ENCODE measurements at places on chromosomes 2 and 18. TPM values are rescaled to one million over a fixed set of nuclear protein-coding genes. Genes with fewer than 3 reads are reported as not detected.

- H3K4me3 ChIP-seq: no peak overlapping the region
- no peaks in the 10 kb centered on the region for H3K27me3 ChIP-seq
- DNase-seq: no peak
These were observed 7.1 kb upstream of the XIRP2 start for GRCh38 chr2:166881177-166881576.

DNA sequence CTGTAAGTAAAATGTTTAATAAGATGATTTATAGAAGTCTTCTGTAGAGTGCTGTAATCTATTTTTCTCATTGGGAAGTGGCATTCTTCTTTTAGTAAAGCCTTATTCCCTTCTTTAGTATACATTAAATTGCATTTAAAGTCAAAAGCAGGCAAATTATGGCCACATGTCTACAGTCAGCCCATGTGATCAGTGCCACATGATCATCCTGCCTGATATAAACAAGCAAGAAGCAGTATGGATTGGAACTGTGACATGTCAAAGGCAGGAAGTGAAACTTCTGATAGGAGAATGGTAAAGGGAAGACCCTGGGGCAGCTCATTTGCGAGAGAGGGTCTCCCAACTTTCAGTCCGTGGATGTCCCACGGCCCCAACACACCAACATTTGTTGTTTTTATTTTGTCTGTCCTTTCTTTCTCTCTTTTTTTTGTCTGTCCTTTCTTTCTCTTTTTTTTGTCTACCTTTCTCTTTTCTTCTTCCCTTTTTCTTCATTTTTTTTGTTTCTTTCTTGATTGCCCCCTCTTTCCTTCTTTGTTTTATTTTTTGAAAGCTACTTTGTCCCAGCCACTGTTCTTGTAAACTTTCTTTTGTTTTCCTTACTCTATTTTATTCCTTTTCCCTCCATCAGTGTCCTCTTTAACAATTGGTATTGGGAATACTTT, 154.9 kb downstream of the DTNA start:
- no peak overlapping the region for H3K27ac ChIP-seq
- no peaks in the 10 kb centered on the region for H3K27me3 ChIP-seq
- no peak for DNase-seq
- H3K4me1 ChIP-seq: peaks cover 8% of the 10 kb centered on the region
- no peaks in the 10 kb centered on the region for H3K36me3 ChIP-seq

DNA sequence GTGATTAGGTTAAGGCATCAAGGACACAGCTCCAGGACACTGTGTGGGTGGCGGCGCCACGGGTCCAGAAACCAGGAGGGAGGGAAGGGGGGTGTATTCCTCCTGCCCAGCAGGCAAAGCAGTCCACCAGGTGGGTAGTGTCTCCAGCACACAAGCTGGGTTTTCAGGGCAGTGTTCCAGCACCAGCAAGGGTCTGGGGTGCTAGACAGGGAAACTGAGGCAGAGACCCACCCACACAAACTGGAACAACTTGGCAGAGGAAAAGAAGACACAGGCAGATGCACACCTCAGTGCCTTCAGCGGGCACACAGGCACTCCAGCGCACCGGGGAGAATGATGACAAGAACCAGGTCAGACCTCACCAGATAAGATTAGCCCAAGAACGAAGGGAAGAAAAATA, 28.4 kb upstream of the GNAL start:
- H3K27me3 ChIP-seq: no peaks in the 10 kb centered on the region
- no peaks in the 10 kb centered on the region for H3K4me1 ChIP-seq
- no peaks in the 10 kb centered on the region for H3K36me3 ChIP-seq
- H3K4me3 ChIP-seq: no peak overlapping the region

GRCh38 chr18:7164323-7165004, 46.9 kb upstream of the LAMA1 start:
- no peaks in the 10 kb centered on the region for H3K27me3 ChIP-seq
- H3K4me3 ChIP-seq: no peak overlapping the region
- H3K27ac ChIP-seq: no peak overlapping the region
- H3K4me1 ChIP-seq: peaks cover 7% of the 10 kb centered on the region
- H3K36me3 ChIP-seq: no peaks in the 10 kb centered on the region
- peak; percentile 34 for DNase-seq

DNA sequence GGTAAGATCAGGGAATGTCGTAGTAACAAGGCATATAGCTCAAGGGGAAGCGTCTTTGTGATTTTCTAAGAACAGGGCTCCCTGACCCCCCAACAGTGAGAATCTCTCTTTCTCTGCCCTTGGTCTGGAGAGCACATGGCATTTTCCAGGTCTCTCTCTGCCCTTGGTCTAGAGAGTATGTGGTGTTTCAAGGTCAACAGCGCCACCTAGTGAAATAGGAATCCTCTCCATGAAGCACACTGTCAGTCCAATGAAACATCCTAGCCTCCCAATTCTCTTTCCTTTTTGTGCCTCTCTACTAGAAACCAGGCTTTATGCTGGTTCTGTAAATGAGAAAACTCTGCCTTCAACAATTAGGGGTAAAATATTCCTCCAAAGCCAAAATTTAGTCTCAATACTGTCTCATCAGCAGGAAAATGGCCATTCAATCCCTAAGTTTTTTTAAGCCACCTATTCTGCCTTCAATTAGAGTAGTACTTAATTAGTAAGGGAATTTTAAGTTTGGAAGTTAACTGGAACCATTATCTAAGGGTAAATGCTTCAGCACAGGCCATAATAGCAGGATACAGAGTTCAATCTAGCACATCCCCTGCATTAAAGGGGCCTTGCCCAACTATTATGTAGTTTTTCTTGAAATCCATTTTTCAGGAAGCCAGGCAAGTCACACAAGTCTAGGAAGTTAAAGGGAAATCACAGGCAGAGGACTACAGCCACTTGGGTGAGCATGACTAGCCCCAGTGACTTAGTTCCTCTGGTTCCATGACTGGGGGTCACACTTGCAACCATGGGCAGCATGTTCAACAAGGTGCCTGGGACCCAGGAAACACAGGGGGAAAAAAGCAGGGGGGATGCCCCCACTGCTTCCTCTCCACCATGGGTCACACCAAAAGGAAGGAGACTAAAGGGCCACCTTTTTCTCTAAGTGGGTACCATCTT, 12.4 kb downstream of the DYM start:
- peaks cover 9% of the 10 kb centered on the region for H3K36me3 ChIP-seq
- no peaks in the 10 kb centered on the region for H3K4me1 ChIP-seq
- no peak overlapping the region for H3K27ac ChIP-seq
- no peak overlapping the region for H3K4me3 ChIP-seq
- H3K27me3 ChIP-seq: no peaks in the 10 kb centered on the region

DNA sequence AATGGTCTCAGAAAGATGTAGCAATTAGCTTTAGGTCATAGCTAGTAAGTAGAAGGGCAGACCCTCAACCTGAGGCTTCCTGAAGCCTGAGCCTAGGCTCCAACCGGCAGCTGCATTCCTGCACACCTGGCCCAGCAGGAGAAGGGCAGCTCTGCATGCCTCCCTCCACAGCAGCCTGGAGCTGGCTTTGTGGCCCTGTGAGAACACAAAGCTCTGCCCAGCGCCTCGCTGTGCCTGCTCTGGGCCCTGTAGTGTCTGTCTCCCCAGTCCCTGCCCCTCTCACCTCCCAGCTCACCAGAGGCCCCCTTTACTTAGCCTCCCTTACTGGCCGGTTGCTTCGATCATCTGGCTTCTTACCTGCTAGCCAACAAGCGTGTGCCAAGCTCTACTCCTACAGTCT, 6.7 kb downstream of the TMEM214 start:
- no peaks in the 10 kb centered on the region for H3K4me1 ChIP-seq
- no peak overlapping the region for H3K4me3 ChIP-seq
- H3K36me3 ChIP-seq: no peaks in the 10 kb centered on the region
- no peaks in the 10 kb centered on the region for H3K27me3 ChIP-seq
- H3K27ac ChIP-seq: no peak overlapping the region

GRCh38 chr2:146652311-146652710, 1192.5 kb upstream of the ACVR2A start:
- no peak overlapping the region for H3K4me3 ChIP-seq
- DNase-seq: no peak
- H3K27me3 ChIP-seq: no peaks in the 10 kb centered on the region
- no peak overlapping the region for H3K27ac ChIP-seq

- H3K4me1 ChIP-seq: no peaks in the 10 kb centered on the region
- no peak for DNase-seq
- no peak overlapping the region for H3K4me3 ChIP-seq
- peaks cover 31% of the 10 kb centered on the region for H3K36me3 ChIP-seq
- H3K27me3 ChIP-seq: no peaks in the 10 kb centered on the region
These were observed 62.8 kb downstream of the AGFG1 start for GRCh38 chr2:227534714-227535113.

GRCh38 chr2:24948506-24948905, 23.2 kb downstream of the DNAJC27 start:
- DNase-seq: no peak
- no peaks in the 10 kb centered on the region for H3K36me3 ChIP-seq
- H3K4me1 ChIP-seq: no peaks in the 10 kb centered on the region
- H3K27me3 ChIP-seq: no peaks in the 10 kb centered on the region
- H3K27ac ChIP-seq: no peak overlapping the region

DNA sequence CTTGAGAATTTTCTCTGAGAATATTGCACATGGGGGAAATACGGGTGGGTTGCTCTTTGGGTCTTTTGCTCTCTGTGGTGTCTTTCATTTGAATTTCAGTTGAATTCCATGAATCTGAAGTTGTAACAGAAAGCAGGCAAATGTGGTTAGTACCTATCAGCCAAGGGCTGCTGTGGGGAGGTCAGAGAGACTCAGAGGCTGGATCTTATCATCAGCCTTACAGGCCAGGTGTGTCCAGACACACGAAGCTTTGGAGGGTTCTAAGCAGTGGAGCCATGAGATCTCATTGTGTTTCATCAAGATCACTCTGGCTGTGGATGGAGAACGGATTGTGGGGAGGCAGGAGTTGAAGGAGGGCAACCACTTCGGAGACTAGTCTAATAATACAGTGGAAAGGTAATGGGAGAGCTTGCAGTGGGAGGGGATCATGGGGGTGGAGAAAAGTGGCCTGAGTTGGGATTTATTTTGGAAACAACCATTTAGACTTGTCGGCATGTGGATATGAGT, 68.1 kb downstream of the GNAL start:
- no peaks in the 10 kb centered on the region for H3K36me3 ChIP-seq
- H3K4me3 ChIP-seq: no peak overlapping the region
- H3K4me1 ChIP-seq: peaks cover 10% of the 10 kb centered on the region

GRCh38 chr18:57975805-57976204, 68.2 kb upstream of the NEDD4L start:
- H3K4me1 ChIP-seq: peaks cover 6% of the 10 kb centered on the region
- no peak overlapping the region for H3K4me3 ChIP-seq
- H3K36me3 ChIP-seq: no peaks in the 10 kb centered on the region
- DNase-seq: no peak
- H3K27me3 ChIP-seq: no peaks in the 10 kb centered on the region

- H3K27me3 ChIP-seq: no peaks in the 10 kb centered on the region
- DNase-seq: no peak
- H3K4me3 ChIP-seq: no peak overlapping the region
- H3K27ac ChIP-seq: no peak overlapping the region
- no peaks in the 10 kb centered on the region for H3K4me1 ChIP-seq
These were observed 34.1 kb upstream of the MAT2A start for GRCh38 chr2:85504778-85505261.

DNA sequence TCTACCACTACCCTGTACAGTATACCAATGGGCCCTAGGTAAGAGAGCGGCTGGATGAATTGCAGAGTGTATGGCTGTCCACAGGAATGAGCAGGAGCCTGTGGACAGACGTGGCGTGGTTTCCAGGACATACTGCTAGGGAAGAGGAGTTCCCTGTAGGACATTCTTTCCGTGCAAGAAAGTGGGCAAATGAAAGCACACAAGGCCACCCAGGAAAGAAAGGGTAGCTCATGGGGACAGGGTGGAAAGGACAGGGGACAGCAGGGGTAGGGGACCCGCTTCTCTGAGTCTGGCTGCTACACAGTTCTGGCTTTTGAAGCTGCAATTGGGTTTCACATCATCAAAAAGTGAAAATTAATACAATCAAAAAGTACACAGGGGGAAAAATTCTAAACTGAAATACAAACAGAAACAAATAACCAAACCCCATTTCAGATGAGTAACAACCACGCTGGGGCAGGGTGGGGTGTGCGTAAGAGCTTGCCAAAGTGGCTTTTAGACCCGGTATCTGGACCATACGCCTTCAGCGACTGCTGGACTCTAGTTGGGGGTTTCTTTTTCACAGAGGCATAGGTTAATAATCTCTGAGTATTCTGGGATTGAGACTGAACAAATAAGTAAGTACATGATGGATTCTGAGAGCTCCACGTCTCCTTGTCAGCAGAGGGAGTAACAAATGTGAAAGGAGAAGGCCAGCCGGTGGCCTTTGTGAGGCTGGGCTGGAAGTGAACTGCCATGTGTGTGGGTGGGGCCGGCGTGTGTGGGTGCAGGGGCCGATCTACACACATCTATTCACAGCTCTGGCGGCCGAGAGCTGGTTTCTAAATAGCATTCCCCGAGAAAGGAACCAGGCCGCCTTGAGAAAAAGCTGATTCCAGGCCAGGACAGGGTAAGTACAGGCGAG, 84.0 kb downstream of the HDAC4 start:
- H3K4me1 ChIP-seq: peaks cover 23% of the 10 kb centered on the region
- H3K36me3 ChIP-seq: no peaks in the 10 kb centered on the region
- no peak overlapping the region for H3K27ac ChIP-seq
- DNase-seq: no peak
- no peak overlapping the region for H3K4me3 ChIP-seq
- no peaks in the 10 kb centered on the region for H3K27me3 ChIP-seq

DNA sequence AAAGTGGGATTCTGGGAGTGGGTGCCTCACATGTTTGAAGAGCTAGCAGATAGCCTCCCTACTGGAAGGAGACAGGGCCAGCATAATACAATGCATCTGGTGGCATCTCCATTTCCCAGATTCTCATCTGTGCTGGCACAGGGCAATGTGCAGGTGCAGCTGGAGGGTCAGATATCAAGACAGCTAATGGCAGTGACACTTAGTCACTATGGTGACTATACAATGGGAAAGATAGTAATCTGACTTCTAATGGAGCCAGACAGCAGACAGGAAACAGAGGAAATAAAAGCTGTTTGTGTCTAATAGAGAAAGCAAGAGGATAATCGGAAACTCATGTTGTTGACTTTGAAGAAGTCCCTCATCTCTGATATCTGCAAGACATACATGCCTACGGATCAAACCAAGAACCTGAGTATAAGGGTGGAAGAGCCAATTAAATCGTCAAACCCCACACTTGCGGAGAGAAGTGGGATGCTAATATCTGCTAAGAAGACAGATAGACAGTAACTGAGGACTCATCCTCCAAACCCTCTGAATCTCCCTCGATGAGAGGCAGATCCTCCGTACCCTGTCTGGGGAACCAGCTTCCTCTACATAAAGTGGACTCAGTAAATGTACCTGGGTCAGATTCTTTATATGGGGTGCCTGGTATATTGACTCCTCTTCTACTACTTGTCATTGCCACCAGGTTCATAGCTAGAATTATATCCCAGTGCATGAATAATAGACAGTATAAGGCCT, 692.7 kb downstream of the SOCS6 start:
- H3K27me3 ChIP-seq: no peaks in the 10 kb centered on the region
- DNase-seq: no peak
- no peak overlapping the region for H3K27ac ChIP-seq

DNA sequence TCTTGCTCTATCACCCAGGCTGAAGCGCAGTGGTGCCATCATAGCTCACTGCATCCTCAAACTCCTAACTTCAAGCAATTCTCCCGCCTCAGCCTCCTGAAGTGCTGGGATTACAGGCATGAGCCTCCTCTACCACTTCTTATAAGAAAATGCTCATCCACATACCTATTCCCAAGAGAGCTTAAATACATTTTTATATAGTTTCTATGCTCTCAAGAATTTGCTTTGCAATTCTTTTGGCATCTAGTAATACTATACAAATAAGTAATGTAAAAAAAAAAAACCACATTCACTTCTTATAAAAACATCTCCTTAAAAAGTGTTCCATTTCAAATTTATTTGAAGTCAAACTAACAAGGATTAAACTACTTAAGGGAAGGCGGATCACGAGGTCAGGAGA, 197.3 kb downstream of the DNAH7 start:
- no peaks in the 10 kb centered on the region for H3K36me3 ChIP-seq
- no peaks in the 10 kb centered on the region for H3K27me3 ChIP-seq
- H3K4me3 ChIP-seq: no peak overlapping the region
- no peaks in the 10 kb centered on the region for H3K4me1 ChIP-seq
- no peak for DNase-seq

The PLGLB2 gene
- total RNA-seq: 2.3 TPM

The SERTAD2 gene
- 19.1 TPM for total RNA-seq

All from neural progenitor cell (in vitro differentiated cells).